Astrocyte of the spinal cord (primary cell): ENCODE measurements at places on chromosomes 4 and X.

- DNase-seq = no peak
Observed at GRCh38 chr4:156472624-156473023, 499.0 kb downstream of the PDGFC start.

- peak; percentile 68 for DNase-seq
Observed at GRCh38 chrX:50799531-50799961, 14.4 kb downstream of the SHROOM4 start.

- peak; percentile 54 for DNase-seq
Observed at GRCh38 chr4:174663216-174663615, 140.9 kb upstream of the HPGD start.

- no peak for DNase-seq
Observed at GRCh38 chr4:85358831-85359230, 116.1 kb upstream of the ARHGAP24 start.

DNA sequence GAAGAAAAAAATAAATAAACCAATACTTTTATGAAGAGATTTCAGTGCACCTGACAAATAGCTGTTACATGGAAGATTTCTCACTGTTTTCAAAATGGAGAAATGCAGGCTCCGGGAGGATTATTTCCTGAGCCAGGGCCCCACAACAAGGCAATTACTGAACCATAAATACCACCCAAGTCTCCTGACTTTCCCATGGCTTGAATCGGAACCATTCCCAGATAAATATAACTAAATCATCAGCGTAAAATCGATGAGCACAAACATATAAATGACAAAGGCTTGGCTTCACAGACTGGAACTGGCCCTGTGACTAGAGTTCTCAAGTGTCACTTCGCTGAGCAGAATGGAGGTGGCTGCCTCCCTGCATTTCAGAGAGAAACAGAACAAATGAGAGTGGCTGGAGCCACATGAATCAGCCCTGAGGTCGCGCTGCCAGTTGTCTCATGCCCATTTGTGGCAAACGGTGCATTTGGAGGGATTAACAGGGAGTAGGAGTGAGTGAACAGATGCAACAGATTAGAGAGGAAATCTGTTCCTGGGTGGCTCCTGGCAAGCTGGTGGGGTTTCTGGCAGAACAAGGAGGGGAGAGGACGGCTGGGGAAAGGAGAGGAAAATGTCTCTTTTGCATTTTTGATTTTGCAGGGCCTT lies 57.3 kb upstream of the STIM2 start:
- no peak for DNase-seq

GRCh38 chrX:118189000-118189399 lies 72.4 kb upstream of the KLHL13 start:
- DNase-seq = no peak

DNA sequence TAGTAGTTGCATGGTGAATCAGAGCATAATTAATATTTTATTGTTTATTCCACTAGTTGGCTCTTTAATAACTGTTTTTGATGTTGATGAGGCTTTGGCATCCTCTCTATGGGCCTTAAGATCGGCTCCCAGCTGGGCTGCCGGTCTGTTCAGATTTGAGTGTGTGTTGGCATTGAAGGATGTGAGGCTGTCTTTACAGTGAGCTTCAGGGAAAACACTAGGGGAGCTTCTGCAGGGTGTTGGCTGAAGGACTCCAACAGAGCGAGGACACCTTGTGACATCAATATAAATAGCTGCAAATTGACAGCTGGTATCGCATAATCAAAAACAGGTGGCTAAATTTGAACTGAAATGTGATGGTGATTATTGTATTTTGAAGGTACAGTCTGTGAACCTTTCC lies 322.0 kb downstream of the FSTL5 start:
- no peak for DNase-seq

DNA sequence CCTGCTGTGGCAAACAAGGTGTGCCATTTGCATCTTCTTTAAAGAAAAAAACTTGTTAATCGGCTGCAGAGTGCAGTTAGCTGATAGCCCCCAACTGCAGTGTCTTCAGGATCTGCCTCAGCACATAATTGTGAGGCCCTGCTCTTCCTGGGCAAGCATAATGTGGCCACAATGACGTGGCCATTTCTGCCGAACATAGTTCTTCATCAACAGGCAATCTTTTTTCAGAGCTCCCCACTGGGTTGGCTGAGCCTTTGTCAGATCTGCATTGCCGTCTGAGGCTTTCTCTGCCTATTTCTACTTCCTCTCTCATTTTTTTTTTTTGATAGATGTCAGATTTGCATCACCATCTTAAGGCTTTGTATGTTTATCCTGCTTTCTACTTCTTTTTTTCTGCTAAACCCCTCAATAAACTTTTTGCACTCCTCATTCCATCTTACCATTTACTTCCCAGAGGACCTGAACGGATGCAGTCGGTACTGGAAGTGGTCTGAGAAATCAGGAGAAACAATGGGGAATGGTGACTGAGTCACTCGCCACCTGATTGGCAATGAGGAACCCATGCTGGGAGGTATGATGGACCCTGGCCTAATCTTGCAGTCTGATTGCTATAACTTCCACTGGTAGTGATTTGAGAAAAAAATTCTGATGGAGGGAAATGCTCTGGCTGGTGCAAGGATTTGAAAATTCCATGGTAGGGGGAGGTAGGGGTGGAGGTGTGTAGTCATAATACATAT lies 21.2 kb upstream of the TAB3 start:
- peak; percentile 69 for DNase-seq

DNA sequence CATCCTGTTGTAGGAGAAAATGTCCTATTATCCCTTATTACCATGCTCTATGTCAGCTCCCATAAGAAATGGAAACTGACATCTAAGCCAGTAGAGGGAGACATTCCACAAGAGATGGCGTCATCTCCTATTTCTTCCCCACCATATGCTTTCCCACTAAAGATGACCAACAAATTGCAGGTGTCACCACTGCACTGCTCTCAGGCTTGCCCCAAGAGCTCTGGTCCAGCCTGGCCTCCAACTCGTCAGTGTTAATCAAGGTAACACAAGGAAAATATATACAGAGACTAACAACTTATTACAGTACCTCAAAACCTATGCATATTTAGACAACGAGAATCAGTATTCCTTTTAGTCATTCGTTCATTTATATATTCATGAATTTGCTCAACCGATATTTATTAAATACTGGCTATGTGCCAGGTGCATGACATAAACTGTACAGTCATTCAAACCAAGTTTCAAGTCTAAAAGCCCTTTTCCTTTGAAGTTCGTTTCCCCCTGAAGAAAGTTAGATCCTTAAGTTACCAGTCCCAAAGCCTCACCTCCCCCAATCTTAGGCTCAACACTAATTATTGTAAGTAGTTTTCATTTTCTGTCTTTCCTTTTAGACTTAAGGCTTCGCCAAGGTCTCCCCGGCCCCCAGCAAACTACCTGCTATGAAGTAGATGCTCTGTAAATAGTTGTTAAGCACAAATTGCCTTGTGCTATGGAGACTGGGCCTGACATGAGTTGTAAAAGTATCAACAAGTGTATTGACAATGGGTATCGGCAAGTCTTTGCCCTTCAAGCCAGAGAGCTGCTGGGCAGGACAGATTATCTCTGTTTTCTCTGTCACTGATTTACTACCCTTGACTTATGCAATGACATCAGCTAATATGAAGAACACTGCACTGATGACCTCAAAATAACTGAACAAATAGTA lies 3.1 kb upstream of the FGB start:
- DNase-seq = peak; percentile 63

DNA sequence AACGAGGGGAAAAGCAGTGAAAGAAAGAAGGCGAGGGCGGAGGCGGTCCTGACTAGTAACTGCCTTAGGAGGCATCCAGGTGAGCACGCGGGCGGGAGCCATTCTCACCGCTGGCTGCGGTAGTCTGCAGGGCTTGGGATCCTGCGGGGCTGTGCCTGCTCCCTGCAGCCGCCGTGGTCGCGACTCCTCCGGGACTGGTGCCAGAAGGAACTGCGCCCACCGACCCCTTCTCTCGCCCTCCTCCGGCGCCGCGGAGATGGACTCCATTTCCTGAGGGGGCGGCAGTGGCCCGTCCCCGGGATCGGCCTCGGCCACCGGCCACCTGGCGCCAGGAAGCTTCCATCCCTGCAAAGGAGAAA lies 543 bp downstream of the NFXL1 start:
- peak; percentile 14 for DNase-seq

- DNase-seq = no peak
Observed at GRCh38 chr4:38762560-38762959, 20.2 kb downstream of the TLR10 start.

DNA sequence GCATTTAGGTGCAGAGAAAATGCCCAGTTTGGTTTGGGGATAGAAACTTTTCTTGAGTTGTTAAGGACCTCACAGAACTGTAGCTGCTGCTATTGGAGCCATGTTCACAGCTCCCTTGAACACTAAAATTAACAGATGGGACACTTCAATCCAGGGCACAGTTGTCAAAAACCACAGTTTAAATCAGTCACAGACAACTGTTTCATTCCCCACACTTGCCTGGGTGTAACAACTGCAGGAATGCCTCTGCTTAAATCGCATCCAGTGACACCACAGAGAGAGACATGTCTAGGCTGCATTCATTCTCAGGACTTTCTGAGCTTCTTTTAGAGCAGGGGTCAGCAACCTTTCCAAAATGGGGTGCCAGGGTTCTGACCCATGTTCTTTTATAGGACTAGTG lies 12.7 kb upstream of the CAPN6 start:
- DNase-seq = no peak

- peak; percentile 19 for DNase-seq
Observed at GRCh38 chrX:13837290-13837745, 20.4 kb upstream of the GPM6B start.

- DNase-seq = no peak
Observed at GRCh38 chr4:126869967-126870366, 762.8 kb upstream of the INTU start.

- DNase-seq = no peak
Observed at GRCh38 chrX:109959356-109959871, 43.5 kb upstream of the TMEM164 start.

- no peak for DNase-seq
Observed at GRCh38 chr4:123913598-123913997, 517.0 kb downstream of the SPRY1 start.

GRCh38 chrX:97102938-97103337 lies 219.2 kb downstream of the RPA4 start:
- no peak for DNase-seq

DNA sequence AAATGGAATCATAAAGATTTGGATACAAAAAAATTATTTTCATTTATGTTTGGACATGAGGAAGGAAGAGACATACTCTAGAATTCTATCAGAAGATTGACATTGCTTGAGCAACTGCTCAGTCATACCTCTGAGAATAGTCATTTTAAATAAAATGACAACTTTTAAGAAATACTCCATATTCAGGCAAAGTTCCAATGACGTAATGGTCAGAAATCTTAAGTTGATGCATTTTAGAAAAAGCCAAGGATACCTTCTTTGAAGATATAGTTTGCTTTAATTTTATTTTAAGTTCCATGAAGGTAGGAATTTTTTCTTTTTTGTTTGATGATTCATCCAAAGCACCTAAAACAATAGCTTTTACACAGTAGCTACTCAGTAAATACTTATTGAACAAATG lies 110.3 kb upstream of the ATOH1 start:
- no peak for DNase-seq

DNA sequence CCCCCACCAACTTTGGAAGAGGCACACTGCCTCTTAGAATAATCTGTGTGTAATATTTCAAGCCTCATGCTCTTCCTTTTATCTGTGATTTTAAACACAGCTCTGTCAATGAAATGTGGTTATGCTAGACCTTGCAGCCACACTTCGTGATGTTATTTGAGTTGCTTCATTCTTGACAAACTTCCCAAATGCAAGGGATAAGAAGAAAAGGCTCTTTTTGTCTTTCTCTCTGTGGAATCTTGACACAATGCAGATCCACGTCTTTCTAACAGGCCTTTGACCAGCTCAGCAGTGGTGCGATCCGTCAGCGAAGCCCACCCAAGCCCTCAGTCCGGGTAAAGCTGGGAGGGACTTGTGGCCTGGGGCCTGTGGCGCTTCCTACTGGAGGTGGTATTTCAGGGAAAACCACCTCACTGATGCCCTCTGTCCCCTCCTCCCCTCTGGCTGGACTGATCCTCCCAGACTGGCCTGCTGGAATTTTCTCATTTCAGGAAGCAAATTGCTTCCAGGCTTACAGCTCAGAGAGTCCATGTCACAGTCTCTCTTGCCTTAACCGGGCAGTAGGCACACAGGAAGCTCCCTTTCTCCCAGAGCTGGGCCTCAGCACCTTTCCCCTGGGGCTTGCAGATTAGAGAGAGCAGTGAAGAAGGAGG lies 19.5 kb upstream of the CCKAR start:
- no peak for DNase-seq

DNA sequence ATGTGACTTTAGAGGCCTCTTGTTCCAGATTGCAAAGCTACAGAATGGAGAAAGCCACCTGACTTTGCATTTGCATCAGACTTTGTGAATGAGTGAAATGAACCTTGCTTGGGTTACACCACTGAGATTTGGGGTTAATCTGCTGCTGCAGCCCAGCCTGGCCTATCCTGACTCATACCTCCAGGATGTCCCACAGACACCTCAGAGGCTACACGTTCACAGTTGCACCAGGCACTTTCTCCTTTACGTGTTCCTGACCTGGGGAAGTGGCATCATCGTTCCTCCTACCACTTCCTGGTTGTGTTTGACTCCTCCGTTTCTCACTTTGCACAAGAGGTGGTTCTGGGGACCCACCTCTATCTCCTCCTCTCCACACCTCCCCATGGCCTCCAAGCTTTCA lies 9.2 kb upstream of the SORCS2 start:
- no peak for DNase-seq

- no peak for DNase-seq
Observed at GRCh38 chr4:72383439-72383838, 185.6 kb downstream of the ADAMTS3 start.

- no peak for DNase-seq
Observed at GRCh38 chrX:77967631-77968030, 1.8 kb downstream of the PGAM4 start.

GRCh38 chr4:173218411-173219125 lies 50.0 kb downstream of the GALNT7 start:
- peak; percentile 93 for DNase-seq

- DNase-seq = no peak
Observed at GRCh38 chrX:136067966-136068365, 79.4 kb upstream of the FHL1 start.

GRCh38 chr4:40187386-40187906 lies 9.4 kb upstream of the RHOH start:
- no peak for DNase-seq

GRCh38 chr4:160038615-160039014 lies 935.7 kb downstream of the RAPGEF2 start:
- peak; percentile 16 for DNase-seq

DNA sequence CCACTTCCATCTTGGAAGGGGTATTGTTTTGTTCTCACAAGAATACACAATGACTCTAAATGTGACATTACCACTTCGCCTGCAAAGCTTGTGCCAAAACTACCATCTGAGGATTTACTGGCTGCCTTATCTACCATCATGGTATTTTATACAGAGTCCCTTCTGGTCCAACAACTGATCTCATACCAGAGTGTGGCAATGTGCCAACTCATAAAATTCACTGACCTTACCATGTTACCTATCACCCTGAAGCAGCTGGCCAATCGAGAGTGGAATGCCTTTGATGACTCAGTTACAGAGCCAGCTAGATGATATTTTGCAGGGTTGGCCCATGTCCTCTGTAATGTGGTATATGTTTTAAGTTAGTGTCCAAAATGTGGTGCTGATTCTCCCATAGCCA lies 3.8 kb upstream of the SERPINA7 start:
- no peak for DNase-seq
